ENCODE measurements at places on chromosomes 2 and 18.

DNA sequence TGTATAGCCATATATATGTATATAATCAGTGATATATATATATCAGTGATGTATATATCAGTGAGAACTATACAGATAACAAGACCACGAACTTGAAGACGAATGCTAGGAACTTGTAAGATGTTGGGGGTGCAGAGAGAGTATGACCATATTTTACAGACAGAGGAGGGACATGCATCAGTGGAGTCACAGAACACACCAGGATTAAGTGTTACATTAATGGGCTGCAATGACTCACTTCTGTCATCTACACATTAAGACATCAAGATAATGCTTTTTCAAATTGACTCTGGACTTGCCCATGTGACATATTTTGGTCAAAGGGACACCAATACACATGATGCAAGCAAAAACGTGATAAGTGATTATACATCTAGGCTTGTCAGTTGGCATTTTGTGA is 501.0 kb downstream of the LRRTM4 start:
- no peak for DNase-seq

DNA sequence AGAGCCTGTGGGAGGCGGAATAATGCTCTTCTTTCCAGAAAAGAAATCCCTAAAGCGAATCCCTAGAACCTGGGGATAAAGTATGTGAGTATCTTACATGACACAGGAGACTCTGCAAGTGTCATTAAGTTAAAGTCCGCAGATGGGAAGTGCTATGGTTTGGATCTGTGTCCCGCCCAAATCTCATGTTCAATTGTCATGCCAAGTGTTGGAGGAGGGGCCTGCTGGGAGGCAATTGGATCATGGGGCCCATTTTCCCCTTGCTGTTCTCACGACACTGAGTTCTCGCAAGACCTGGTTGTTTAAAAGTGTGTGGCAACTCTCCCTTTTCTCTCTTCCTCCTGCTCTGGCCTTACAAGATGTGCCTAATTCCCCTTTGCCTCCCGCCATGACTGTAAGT is 207.8 kb downstream of the MYT1L start:
- DNase-seq, result no peak

- no peak for DNase-seq
Observed at GRCh38 chr18:60176259-60176658, 196.3 kb downstream of the MC4R start.

- DNase-seq, result no peak
Observed at GRCh38 chr2:129117434-129117833, 798.8 kb upstream of the HS6ST1 start.

DNA sequence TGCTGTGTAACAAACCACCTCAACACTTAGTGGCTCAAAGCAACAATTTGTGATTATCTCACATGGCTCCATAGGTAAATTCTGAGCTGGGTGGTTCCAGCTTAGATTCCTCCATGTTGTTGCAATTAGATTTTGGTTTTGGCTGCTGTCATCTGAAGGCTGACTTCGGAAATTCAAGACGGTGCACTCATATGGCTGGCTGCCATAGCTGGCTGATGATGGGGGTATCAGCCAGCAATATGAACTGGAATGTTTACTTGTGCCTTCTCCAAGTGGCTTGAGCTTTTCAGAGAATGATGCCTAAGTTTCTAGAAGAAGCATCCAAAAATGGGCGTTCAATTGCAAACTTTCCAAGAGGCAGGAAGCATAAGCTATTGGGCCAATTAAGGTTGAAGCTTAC is 213.1 kb downstream of the GCA start:
- no peak for DNase-seq

DNA sequence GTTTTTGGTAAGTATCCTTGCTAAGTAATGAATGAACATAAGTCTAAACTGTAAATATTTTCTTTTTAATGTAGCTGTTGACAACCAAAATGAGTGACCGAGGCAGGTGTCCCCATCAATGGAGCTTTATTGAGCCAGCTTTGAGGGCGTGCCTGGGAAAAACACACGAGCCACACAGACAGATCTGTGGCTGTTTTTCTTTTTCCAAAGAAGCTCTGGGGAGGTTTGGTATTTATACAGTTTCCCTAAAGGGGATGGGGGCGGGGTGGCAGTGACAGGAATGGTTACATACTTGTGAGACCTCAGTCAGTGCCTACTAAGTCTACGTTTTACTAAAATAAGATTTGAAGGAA is 11.2 kb downstream of the DBI start:
- no peak for DNase-seq

- DNase-seq, result peak; percentile 43
Observed at GRCh38 chr2:234840336-234840735, 111.5 kb upstream of the SH3BP4 start.

DNA sequence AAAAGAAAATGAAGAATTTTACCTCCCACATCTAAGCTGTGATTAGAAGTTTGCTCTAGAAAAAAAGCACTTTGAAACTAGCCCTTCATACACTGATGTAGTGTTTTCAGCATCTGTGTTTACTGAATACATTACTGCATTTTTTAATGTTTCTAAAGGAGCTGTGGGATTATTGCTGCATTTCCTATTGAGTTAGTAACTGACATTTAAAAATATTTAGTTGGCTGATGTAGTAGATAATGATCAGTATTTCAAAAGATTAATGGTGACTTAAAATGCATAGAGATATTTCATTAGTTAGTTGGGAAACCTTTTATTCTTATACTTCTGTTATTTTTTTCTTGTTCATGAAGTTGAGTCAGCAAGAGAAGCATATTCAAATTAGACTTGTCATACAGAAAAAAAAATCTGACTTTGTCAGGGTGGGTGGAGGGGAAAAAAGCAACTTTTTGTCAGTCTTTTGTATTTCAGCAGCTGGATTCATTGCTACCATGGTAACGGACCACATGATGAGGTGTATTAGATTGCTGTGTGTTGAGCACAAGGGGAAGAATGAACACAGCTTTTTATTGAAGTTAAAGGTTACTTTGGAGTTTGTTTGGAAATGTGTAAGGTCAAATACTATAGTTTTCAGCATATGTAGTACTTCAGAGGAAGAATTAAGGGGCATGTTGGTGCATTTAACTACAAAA is at the start of gene DTNA:
TSS of gene DTNA (plus strand) at position 549 of the 692 bp plus-strand sequence. CDS start 45,679 bp downstream, outside the sequence.
- peak; percentile 50 for DNase-seq

DNA sequence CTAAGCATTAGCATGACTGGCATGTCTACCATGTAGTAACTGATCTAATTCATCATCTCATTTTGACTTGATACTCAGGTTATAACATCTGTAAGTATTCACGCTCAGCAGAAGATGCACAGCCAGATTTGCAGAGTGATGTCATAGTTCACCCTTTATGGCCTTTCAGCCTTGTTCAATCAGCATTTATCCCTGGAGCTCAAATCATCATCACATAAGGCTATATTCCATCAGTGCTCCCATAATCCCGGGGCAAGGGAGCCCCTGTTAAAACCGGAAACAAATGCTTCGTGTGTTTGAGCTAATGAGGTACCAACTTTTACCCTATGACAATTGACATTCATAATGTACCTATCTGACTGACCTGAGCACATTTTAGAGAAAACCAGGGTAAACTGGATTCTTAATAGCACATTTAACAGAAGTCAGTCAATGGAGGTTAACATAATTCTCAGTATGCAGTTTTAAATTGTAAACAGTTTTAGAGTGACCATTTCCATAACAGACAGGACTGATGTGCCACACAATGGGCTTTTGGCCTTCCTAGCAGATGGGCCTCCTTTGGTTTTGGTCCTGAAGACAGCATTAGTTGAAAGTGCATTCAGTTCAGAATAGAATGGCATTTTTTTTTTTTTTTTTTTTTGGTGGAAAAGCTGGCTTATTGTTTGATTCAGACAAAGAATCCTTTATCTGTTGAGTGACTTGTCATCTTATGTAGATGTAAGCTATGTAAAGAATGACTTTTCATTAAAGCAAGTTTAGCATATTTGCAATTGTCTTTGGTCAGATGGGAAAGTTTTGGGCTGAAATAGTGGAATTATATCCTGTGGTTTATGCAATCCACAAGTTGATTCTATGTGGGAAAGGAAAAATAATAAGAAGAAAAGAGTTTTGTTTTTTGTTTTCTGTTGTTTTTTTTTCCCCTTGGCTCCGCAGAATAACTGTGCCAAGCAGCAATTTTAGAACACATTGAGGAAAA is 866.0 kb upstream of the ACVR2A start:
- no peak for DNase-seq

GRCh38 chr2:196798980-196799379 is 503 bp downstream of the GTF3C3 start:
- peak; percentile 7 for DNase-seq

- DNase-seq, result no peak
Observed at GRCh38 chr2:9164112-9164608, 42.5 kb upstream of the ASAP2 start.

- DNase-seq, result no peak
Observed at GRCh38 chr2:54630858-54631497, 92.5 kb upstream of the EML6 start.

DNA sequence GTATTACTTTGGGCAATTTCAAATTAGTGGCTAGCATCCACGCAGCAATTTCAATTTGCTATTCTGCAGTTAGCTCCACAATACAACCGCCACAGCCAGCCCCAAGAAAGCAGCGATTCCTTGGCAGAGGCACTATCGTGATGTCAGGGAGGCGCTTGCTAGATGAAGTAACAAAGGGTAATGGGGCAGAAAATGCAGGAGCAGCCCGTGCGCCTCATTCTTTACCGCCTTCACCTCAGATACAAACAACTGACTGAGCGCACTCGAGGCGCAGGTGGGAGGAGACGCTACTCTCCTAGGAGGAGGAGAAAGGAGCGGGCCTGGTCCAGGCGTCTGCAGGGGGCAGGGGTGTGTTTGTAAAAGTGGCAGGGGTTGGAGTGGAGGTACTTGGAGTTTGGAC is 76.9 kb upstream of the ASB18 start:
- no peak for DNase-seq

- no peak for DNase-seq
Observed at GRCh38 chr2:71886241-71886640, 261.4 kb downstream of the CYP26B1 start.

GRCh38 chr2:222969491-222969890 is 82.5 kb upstream of the KCNE4 start:
- DNase-seq, result no peak

GRCh38 chr18:42850174-42851083 is 265.1 kb downstream of the RIT2 start:
- peak; percentile 16 for DNase-seq

DNA sequence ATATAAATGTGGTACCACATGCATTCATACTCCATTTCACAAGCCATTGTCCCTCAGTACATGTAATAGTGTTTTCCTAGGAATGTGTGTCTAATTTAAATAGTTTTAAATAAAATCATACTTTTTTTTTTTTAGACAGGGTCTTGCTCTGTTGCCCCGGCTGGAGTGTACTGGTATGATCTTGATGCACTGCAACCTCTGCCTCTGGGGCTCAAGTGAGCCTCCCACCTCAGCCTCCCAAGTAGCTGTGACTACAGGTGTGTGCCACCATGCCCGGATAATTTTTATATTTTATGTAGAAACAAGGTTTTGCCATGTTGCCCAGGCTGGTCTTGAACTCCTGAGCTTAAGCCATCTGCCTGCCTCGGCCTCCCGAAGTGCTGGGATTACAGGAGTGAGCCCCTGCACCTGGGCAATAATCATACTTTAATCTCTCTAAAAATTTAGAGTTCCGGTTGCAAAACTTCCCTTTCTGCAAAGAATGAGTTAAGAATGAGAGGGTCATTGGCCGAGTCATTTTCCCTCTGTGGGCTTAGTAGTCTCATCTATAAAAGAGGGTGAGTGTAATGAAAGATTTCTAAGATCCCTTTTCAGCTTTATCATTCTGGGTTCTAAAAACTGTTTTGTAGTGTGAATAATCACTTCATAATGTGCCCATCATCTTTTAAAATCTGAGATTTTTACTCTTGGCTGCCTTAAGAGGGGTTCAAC is 116.0 kb upstream of the PELI1 start:
- no peak for DNase-seq

GRCh38 chr18:14975431-14975830 is 227.5 kb downstream of the ANKRD30B start:
- no peak for DNase-seq

GRCh38 chr2:188199716-188200128 is 92.0 kb upstream of the GULP1 start:
- no peak for DNase-seq

DNA sequence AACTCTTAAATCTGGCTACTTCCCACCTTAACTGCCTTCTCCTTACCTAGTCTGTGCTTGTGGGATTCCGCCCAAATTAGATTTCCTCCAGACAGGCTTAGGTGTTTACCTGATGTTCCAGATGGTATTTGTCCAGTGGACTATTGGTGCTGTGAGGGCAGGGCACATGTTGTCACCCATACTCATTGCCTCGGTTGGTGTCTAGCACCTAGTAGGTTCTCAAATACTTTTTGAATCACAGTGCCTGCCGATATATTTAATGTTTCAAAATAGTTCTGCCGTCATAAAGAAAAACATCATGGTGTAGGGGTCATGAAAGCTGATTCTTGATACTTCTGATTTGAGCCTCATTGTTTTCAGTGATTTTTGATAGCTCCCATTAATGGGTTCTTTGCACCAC is 1.1 kb downstream of the SEPTIN2 start:
- DNase-seq, result no peak

- DNase-seq, result no peak
Observed at GRCh38 chr2:191690327-191690726, 12.4 kb downstream of the NABP1 start.

DNA sequence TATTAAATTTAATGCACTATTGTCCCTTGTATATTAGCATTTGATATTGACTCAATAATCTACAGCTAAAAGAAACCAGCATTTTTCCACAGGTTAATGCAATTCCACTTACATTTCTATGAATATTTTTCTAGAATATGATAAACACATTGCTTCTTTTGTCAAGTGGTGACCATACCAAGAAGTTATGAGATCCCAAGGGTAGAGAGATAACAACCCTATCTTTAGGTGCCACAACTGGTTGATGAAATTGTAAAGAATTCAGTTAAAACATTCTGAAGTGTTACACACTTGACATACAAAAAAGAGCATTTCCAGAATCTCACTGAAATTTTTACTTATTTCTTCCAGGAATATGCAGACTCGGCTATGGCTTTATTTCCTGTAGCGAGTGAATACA is 56.0 kb downstream of the ABCG8 start:
- DNase-seq, result no peak

DNA sequence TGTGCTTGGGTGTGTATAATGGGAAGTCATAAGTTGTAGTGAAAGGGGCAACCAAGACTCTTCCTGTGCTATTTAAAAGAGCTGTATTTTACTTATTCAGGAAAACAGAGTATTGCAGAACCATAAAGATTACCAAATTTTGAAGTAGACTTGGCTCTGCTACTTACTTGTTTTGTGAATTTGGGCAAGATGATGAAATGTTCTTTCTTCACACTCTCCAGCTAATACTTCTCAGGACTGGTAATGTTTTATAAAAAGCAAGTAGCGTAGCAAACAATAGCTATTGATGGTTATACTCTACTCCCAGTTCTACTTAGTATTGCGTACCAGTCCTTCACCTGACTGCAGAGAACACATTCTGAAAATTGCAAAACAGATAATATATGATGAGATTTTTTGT is 374.1 kb downstream of the ARHGAP15 start:
- DNase-seq, result no peak

DNA sequence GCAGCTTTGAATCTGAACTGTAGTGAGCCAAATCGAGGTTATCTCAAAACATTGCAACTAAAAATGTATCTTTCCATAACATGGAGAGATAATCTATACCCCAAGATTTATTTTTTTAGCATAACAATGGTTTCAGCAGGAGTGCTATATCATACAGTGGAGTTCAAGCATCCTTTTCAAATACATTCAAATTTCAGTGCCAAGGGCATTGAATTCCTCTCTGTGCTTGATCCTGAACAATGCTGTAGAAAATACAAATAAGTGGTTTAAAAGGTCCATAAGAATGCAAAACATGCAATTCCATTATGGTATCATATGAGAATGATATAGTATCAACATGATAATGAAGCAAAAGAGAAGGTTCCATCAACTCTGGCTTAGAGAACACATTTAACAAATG is 201.7 kb downstream of the TXNL1 start:
- no peak for DNase-seq

GRCh38 chr2:106165029-106165428 is 29.1 kb downstream of the UXS1 start:
- DNase-seq, result no peak
